ENCODE measurements at places on chromosomes 6 and 20.

DNA sequence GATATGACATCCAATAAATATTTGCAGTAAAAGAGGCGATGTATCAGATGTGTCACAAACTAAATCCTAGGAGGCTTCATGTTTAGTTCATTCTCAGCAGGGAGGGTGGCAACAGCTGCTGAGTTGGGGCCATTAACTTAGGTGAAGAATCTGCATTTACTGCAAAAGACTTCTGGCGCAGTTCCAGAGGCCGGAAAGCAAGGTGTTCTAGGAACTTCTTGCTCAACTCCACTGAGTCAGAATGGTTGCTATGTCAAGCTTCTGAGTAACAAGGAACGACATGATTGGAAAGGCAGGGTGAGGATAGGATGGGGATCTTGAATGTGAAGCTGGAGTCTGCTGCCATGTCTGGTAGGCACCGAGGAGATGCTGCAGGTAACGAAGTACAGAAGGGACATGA, 11.7 kb downstream of the ADNP start:
- no peak for DNase-seq

- DNase-seq: no peak
These were observed 3.4 kb upstream of the RSPO4 start for GRCh38 chr20:1005452-1006027.

GRCh38 chr6:11975353-11975977, 36.6 kb upstream of the HIVEP1 start:
- no peak for DNase-seq

GRCh38 chr6:20438462-20439070, 36.9 kb downstream of the E2F3 start:
- no peak for DNase-seq

GRCh38 chr6:108839083-108839642, 9.1 kb upstream of the ARMC2 start:
- DNase-seq: no peak

DNA sequence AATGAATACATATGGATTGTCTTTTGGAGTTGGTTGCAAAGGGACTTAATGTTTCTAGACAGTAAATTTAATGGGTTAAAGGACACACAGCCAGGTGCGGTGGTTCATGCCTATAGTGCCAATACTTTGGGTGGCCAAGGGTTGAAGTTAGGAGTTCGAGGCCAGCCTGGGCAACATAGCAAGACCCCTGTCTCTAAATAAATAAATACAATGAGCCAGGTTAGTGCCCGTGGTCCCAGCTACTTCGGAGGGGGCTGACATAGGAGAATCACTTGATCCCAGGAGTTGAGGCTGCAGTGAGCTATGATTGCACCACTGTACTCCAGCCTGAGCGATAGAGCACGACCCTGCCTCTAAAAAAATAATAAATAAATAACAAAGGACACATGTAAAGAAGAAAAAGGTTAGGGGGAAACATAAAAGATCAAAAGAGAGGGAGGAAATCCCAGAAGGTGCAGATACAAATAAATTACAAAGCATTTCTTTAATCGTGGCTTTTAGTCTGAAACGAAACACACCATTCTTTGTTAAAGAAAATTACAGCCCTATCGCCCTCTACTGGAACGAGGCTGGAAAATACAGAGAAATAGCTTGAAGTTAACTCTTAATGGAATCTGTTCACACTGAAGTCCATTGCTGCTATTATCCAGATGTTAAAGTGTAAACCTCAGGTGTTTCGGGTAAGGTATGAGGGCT, 42.6 kb upstream of the SCML4 start:
- DNase-seq: no peak

- no peak for DNase-seq
These were observed 22.7 kb upstream of the POU5F1 start for GRCh38 chr6:31193206-31193605.

- DNase-seq: no peak
These were observed 113.8 kb upstream of the MAFB start for GRCh38 chr20:40802886-40803285.

- DNase-seq: no peak
These were observed 31.9 kb upstream of the TXLNB start for GRCh38 chr6:139323511-139324300.

- DNase-seq: no peak
These were observed 92.9 kb upstream of the TOX2 start for GRCh38 chr20:43821795-43822194.

GRCh38 chr20:52812231-52812847, 159.8 kb upstream of the TSHZ2 start:
- no peak for DNase-seq
